ENCODE measurements at places on chromosomes 1 and 21. TPM values are rescaled to one million over a fixed set of nuclear protein-coding genes. Genes with fewer than 3 reads are reported as not detected.

The GJB3 gene
- total RNA-seq = 0.88 TPM

The WDR64 gene
- not detected for total RNA-seq

The ACOT11 gene
- total RNA-seq = 4.0 TPM

The PAQR6 gene
- total RNA-seq = 4.6 TPM

The ZNF648 gene
- not detected for total RNA-seq

- DNase-seq = no peak
These were observed 25.1 kb upstream of the PHGDH start for GRCh38 chr1:119686661-119687060.

DNA sequence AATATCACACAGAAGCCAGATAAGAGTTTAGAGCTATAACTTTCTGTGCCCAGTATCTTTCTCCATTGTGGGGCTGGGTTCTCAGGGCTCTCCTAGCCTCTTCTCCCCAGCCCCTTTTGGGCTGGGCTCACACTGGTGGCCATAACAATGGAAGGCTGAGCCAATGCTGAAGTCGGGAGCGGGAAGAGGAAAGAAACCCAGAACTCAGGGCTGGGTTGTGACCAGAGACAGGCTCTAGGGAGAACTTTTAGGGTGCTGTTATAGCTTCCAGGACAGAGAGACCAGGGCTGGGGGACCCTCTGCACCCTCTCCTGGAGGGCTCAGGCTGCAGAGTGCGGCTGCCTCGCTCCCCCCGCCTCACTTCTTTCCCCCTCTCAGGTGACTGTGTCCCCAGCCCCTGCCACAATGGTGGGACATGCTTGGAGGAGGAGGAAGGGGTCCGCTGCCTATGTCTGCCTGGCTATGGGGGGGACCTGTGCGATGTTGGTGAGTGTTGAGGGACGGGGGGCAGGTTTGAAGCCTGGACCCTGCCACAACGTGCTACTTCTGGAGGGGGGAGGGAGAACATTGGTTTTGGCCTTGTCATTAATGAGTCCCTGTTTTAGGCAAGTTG is 14.1 kb downstream of the BCAN start:
- DNase-seq = no peak

DNA sequence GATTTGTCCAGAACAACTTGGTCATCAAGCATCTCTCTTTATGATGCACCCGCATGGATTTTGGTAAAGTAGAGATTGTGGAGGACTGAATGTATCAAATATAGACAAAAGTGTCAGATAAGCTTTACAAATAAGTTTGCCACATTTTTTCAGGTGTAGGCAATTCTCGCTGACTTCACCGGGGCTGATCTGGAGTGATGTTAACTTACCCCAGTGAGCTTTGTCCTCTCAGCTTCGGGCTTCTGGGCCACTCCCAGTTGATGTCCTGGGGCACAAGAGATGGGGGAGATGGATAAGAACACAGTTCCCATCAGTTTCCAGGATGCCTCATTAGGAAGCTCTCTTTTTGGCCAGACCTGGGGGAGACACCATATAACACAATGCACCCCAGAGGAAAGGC is 117.7 kb downstream of the ETS2 start:
- DNase-seq = no peak

GRCh38 chr1:36542024-36542961 is 59.6 kb upstream of the CSF3R start:
- DNase-seq = no peak

DNA sequence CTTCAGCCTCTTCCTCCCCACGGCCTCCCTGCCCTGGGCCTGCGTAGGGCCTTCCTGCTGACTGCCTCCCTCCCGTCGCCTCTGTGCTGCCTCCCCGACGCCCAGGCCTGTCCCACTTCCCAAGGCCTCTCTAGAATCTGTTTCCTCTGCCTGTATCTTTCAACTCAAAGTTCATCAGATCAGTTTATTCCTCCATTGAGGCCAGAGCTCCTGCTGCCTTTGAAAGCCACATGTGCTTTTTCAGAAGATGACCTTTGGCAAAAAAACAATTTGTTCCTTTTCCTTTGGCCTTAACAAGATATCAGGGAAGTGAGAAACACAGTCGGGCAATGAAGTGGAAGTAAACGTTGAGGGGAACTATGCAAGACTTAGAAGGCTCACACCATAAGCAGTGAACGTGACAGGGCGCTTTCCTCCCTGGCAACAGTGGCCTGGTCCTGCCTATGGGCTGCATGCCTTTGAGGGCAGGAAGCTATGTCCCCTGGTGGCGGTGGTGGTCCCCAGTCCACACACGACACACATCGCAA is 85.9 kb downstream of the PSMG1 start:
- DNase-seq = no peak

DNA sequence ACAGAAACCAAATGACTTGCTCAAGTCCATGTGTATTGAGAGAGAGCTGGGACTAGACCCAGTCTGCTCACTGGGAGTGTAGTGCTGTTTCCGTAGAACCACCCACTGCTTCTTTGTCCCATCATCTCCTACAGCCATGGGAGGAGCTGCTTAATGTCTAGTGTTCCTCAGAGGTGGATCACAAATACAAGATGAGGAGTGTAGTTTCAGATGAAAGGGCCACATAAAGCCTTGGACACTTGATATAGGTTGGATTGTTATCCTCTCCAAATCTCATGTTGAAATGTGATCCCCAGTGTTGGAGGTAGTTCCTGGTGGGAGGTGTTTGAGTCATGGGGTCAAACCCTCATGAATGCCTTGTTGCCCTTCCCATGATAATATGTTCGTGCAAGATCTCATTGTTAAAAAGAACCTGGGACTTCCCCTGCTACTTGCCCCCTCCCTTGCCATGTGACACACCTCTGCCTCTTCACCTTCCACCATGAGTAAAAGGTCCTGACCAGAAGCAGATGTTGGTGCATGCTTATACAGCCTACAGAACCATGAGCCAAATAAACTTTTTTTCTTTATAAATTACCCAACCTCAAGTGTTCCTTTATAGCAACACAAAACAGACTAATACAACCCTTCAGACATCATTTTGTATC is 127.5 kb upstream of the DNAH14 start:
- no peak for DNase-seq
